Stimulated activated CD4-positive, alpha-beta T cell treated with anti-CD3 and anti-CD28 coated beads, Interleukin-12 subunit alpha, Interleukin-12 subunit beta, amount 100 ng/mL, for 48 hours (primary cell): ENCODE measurements at places on chromosomes 16 and 17.

- DNase-seq, result no peak
Observed at GRCh38 chr17:43399839-43400328, 1.1 kb downstream of the ARL4D start.

DNA sequence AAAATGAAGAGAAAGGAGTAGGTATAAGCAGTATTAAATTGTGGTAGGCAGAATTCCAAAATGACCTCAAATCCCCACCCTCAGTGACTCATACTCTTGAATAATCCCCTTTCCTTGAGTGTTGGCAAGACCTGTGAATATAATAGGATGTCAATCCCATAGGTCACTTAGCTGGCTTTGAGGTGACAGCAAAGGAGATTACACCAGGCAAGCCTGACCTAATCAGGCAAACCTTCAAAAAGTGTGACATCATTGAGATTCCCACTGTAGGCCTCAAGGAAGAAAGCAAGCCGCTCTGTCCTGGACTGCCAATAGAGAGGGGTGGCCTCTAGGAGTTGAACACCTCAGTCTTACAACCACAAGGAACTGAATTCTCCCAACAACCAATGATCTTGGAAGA, 535.2 kb downstream of the RBFOX1 start:
- no peak for DNase-seq

- no peak for DNase-seq
Observed at GRCh38 chr16:56298116-56298515, 106.8 kb downstream of the GNAO1 start.

DNA sequence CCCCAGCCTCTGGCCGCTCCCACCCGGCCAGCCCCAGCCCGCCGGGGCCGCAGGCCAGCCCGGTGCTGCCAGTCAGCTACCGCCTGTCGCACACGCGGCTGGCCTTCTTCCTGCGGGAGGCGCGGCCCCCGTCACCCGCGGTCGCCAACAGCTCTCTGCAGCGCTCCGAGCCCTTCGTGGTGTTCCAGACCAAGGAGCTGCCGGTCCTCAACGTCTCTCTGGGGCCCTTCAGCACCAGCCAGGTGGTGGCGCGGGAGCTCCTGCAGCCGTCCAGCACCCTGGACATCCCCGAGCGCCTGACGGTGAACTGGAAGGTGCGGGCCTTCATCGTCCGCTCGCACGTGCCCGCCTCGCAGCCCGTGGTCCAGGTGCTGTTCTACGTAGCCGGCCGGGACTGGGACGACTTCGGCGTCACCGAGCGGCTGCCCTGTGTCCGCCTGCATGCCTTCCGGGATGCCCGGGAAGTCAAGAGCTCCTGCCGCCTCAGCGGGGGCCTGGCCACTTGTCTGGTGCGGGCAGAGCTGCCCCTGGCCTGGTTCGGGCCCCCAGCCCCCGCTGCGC, 46.8 kb downstream of the TMEM132E start:
- no peak for DNase-seq

DNA sequence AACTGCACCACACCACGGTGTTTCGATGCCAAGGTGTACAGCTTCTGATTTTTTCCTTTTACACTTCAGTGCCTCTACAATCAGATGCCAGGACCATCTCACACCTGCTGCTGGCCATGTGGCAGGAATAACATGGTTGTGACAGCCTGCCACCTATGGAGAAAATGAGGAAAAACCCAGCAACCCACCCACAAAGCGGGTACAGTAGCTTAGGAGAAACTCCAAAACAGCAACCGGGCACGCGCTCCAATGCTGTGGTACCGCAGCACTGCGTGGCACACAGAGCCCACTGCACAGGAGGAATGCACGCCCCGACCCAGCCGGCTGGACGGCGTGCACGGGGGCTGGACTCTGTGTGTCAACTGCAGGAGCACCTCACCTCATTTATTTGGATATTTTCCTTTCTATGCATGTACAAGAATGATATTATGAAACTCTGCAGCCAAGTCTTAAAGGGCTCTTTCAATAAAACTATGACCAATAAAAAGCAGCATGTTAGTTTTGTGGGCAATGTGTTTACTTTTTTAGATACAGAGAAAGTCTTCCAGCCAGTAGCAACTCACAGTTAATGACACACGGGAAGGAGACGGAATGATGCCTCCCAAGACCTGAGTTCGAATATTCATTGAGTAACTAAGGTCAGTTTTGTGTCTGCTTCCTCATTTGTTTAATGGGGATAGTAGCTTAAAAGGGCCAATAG, 45.9 kb downstream of the MAP1LC3B start:
- DNase-seq, result no peak

GRCh38 chr16:46836534-46837530, 5.9 kb upstream of the C16orf87 start:
- no peak for DNase-seq

DNA sequence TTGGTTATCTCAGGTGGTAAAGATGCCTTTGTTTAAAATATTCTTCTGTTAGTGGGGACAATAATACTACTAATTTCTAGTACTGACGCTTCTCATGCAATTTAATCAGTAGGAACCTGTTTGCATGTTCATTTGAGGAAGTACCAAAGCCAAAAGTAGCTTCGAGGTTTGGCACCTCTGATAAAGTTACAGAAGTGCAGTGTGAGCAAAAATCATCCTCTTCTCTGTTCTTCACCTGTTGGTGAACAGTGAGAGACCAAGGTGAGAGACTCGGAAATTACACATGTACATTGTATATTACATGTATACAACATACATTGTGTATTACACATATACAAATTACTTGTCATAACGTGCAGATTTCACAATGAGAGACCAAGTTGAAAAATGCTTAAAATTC, 404.6 kb downstream of the MAF start:
- DNase-seq, result no peak

- DNase-seq, result no peak
Observed at GRCh38 chr16:55439101-55439690, 39.8 kb upstream of the MMP2 start.

DNA sequence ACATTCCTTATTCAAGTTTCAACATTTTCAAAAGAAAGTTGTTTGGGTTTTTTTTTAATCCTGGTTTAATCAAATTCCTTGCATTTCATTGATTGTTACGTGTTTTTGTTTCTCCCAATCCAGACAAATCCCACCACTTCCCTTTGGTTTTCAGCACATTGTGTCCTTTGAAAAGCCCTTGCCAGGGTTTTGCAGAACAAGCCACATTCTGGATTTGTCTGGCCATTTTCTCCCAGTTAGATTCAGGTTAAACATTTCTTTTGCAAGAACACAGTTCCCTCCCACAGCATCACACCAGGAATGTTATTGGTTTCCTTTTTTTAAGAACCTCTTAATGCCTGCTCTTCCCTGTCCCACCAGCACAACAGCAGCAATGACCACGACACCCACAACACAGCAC, 278.0 kb upstream of the SALL1 start:
- no peak for DNase-seq

- DNase-seq, result no peak
Observed at GRCh38 chr17:27351759-27352158, 57.8 kb downstream of the WSB1 start.

GRCh38 chr16:47731252-47731651, 270.1 kb downstream of the PHKB start:
- DNase-seq, result no peak

- no peak for DNase-seq
Observed at GRCh38 chr16:85390511-85391174, 222.5 kb upstream of the GSE1 start.

DNA sequence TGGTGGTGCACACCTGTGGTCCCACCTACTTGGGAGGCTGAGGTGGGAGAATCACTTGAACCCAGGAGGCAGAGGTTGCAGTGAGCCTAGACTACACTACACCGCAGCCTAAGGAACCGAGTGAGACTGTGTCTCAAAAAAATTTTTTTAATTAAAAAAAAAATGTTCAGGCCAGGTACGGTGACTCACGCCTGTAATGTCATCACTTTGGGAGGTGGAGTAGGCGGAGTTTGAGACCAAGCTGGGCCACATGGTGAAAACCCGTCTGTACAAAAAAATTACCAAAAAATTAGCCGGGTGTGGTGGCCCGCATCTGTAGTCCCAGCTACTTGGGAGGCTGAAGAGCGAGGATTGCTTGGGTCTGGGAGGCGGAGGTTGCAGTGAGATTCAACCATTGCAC, 3.6 kb upstream of the FAM222B start:
- DNase-seq, result no peak

DNA sequence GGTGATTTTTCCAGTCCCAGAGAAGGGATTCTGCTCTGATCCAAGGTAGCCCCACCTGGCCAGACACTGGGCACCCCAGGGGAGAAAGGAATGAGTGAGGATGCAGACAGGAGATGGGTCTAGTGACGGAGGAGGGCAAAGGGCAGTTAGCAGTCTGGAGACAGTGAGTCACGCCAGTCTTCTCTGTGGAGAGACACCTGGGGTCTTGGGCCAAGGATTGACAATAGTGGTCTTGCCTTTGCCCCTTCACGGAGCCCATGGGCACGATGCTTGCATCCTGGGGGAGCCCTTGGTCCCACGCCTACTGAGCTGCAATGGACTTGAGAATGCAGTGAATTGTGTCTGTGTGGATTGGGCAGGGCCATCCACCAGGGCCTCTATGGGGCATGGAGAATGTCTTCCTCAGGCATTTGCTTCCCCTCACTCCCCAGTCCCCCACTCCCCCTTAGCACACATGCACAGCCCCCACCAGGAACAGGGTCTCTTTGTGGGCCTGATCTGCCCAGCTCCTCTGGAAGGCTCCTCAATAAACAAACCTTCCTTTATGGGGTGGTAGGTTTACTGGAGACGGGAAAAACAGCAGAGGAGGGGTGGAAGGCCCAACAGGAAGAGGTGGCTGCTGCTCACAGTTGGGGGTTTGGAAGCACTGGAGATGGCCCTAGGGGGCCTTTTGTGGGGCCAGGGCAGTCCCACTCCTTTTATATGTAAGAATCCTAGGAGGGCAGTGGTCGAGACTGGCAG, 1.4 kb downstream of the CHAD start:
- DNase-seq, result no peak

DNA sequence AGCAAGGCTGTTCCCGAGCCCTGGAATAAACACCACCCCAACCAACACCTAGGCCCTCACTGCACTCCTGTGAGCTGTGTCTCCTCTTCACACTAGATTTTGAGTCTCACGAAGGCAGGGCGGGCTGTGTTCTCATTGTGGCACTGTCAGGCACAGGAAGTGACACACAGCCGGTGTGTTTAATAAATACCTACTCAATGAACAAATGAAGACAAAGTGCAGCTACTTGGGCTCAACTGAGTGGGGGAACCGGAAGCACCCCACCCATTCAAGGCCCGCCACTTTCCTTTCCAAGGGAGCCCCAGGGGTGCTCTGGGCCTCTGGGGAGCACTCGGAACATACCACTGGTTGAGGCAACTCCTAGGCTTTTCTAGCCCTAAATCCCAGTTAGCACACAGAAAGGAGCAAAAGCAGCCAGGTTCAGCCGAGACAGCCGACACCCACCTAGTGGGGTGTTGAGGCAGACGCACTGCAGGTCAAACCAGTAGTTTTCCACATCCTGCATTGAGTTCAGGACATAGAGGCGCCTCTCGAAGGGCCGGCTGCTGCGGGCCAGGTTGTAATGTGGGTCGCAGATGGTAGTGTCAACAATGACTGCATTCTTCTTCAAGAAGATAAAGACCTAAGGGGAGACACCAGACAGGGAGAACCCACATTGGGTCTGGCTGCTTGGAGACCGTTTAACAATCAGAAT, 57.7 kb downstream of the GTF3C1 start:
- no peak for DNase-seq

DNA sequence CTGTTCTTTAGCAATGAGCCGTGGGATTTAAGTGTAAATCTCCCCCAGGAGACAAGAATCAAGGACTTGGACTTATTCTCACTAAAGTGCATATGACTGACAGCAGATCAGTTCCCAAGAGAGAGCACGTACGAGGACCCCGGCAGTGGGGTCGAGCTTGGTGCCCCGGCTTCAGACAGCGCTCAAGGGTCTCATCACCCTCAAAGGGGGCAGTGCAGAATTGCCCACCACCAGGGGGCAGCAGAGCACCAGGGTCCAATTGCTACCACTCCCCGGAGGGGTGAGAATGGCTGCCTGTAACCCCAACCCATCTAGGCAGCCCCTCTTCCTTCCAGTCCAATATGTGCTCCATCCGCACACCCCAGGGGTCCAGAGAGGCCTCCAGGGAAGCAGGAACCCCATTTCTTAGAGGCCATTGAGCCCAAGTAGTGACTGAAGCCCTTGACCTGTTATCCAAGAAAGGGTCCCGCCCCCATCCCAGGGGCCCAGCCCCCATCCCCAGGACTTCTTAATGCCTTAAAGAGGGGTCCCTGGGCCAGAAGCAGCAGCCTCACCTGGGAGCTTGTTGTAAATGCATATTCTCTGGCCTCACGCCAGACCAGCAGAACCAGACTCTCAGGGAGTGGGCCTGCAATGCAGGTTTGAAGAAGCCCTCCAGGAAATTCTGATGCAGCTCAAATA, 86.1 kb downstream of the ZDHHC7 start:
- DNase-seq, result peak; percentile 69

DNA sequence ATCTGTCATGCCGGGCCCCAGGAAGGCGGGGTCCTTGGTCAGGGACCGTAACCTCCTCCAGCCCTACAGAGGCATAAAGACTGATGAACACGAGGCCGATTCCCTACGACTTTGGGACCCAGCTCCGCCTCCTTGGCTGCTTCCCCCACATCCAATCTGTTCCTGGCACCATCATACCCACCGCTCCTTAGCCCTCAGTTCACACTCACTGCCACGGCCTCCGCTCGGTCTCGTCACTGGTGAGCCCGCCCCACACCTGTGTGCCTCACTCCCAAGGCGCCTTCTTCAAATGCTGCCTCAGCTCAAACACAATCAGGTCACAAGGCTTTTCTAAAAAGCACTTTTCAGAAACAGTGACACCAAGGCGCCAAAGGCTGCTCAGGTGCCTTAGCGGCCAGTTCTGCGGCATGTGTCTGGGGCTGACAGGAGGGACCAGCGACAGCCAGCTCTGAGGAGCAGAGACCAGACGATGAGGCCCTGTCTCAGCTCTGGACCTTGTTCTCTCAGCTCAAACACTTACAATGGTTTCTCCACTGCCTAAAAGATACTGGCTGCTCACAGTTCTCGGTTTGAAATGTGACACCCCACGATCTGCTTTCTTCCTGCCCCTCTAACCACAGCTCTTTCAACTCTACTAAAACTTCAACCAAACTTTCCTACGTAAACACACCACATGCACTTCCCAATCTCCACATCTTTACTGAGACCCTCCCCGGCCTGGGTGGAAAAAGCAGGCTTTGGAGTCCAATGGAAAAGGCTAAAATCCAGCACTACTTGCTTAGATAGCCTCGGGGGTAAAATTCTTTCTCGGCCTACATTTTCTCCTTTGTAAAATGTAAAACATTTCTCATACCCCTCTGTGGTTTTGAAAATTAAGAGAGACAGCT, 33.2 kb downstream of the CYB5D2 start:
- peak; percentile 15 for DNase-seq

DNA sequence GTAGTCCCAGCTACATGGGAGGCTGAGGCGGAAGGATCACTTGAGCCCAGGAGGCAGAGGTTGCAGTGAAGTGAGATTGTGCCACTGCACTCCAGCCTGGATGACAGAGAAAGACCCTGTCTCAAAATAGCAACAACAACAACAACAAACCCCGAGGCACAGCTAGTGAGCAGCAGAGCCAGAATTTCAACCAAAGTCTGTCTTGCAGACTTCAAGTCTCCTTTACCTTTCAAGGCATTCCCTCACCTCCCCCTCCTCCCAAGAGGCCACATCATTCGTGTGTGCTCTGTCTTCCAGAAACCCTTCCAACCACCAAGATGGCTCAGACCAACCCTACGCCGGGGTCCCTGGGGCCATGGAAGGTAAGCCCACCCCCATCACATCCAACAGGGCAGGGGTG, 2.2 kb downstream of the CRYBA1 start:
- DNase-seq, result no peak
